Cerebellar nuclear complex (tissue), 1 donor: ENCODE measurements at places on chromosomes 7 and 10.

- no peak for DNase-seq
These were observed 154.7 kb downstream of the PRPF18 start for GRCh38 chr10:13741438-13741837.

- DNase-seq, result no peak
These were observed 56.2 kb upstream of the NPY start for GRCh38 chr7:24227603-24228359.

DNA sequence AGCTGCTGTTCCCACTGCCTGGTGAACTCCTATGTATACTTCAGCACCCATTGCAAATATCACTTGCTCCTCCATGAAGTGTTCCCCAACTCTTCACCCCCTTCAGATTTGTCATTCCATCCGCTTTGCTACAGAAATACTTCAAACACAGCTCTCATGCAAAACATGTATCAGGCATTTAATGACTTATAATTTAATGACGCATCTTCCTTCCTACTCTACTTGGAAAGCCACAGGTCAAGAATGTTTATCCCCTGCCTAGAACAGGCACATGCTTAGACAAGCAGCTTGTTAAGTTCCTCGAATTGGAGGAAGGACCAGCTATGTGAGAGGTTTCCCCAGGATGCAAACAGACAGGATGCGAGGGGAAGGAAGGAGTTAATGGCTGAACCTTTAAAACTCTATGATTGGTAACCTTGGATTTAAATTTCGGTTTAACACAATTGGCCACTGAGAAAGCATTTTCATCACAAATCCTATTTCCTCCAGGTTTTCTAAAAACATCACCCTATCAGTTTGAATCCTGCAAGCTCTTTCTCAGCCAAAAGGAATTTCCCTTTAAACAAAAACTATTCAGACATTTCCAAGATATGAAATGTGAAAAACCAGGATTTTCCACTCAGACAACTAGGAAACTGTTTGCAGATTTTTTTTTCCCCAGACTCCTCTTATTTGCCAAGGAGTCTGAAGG is 11.5 kb downstream of the CREB3L2 start:
- DNase-seq, result no peak

DNA sequence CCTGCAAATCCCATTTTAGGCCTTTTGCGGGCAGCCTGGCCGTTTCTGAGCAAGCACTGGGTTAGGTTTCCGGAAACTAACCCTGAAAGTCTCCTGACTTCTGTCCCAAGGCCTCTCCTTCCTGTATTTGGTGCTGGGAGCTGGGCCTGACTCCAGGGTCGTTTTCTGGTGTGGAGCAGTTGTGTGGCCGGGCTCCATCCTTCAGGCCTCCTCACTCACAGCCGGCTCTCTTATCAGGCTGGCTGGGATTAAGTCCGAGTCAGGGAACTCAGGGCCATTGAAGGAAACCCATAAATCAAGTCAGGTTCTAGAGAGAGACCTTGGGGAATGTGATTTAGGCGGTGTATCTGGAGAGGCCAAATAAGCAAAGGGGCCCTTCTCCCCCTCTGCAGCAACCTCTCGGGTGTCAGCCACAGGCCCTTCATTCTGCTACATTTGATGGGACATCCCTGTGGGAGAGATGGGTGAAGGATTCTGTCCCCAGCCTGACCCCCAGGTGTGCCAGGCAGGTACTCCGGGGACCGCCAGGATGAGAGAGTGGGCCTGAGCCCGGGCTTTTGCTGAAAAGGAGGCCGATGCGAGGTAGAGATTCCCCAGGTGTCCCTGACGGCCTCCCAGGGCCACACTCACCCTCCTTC is 3.3 kb downstream of the GATA3 start:
- DNase-seq, result no peak

GRCh38 chr7:81235997-81236396 is 317.1 kb upstream of the SEMA3C start:
- DNase-seq, result no peak

DNA sequence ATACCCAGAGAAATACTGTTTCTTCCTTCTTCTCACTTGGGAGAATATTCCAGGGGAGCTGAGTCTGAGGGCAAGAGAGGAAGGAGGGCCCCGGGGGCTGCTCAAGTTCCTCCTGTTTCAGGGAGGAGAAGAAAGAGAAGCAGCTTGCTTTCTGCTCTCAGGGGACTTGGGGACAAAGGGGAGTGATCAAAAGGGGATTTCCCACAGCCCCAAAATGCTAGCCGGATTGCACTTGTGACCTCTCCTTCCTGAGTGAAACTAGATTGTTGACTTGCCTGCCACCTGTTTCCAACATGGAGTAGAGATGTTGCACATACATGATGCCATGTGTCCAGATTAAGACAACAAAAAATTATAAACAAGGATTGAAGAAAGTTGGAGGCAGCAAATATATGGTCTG is 28.7 kb upstream of the PDCD4 start:
- no peak for DNase-seq

DNA sequence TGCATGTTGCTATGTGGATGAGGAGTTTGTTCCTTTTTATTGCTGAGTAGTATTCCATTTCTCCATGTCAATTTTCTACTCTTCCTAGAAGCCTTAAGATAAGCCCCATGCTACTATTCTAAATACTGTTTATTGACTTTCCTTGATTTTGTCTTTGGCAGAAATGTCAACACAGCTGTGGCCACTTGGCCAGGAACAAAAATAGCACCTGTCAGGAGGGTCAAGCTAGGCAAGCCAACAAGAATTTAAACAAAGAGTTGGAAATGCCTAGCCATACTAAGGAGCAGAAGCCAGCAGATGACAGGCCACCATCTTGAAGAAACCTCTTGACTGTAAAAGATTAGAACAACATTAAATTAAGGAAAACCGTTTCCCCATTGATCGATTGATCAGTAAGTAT is 34.7 kb downstream of the JAZF1 start:
- DNase-seq, result no peak

DNA sequence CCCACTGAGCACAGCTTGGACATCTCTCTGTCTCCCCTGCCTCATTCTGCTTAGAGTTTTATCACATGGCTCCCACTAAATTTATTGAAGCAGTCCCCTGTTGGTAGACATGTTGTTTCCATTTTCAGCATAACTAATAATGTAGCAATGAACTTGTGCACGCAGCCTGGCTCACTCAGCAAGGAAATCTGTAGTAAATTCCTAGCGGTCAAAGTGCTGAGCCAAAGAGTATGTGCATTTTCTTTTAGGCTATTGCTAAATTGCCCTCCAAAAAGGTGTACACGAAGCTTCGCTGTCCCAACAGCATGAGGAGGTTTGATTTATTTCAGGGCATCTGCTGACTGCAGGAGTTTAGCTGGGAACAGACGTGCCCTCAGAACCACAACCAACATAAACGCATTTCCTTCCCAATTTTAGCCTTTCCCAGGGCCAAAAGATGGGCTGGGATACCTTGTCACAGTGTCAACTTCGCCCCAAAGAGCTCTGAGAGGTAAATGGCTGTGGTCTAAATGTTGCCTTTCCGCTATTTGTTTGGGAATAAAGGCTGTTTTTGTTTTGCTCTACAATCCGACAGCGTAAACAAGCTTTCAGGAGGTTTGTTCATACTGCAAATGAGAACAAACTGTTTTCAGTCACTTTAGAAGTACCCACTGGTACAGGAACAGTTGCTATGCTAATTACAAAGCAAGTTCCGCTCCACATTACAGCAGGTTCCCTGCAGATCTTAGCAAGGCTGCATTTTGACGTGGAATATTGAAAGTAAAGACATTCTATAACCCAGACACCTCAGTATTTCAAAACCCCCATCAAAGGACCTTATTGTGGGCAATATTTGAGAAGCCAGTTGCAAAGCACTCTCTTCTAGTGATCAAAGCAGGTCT is 16.8 kb downstream of the VSIR start:
- DNase-seq, result no peak

GRCh38 chr10:58094985-58095718 is 172.5 kb downstream of the IPMK start:
- no peak for DNase-seq

DNA sequence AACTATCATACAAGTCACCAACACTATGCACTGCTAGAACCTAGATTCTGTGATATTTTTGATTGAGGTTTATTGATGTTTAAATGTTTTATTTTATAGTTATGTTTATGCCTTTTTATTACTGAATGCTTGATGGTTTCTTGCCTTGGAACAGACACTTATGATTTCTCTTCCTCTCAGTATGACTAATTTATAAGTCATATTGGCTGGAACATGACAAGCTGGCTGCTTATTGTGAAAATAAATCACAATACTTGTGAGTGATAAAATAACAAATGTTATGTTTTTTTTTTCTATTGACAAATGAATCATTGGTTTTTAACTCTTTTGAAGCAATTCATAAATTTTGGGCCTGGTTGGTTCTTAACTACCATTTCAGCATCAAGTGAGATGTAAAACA is 142.0 kb upstream of the MALRD1 start:
- no peak for DNase-seq

DNA sequence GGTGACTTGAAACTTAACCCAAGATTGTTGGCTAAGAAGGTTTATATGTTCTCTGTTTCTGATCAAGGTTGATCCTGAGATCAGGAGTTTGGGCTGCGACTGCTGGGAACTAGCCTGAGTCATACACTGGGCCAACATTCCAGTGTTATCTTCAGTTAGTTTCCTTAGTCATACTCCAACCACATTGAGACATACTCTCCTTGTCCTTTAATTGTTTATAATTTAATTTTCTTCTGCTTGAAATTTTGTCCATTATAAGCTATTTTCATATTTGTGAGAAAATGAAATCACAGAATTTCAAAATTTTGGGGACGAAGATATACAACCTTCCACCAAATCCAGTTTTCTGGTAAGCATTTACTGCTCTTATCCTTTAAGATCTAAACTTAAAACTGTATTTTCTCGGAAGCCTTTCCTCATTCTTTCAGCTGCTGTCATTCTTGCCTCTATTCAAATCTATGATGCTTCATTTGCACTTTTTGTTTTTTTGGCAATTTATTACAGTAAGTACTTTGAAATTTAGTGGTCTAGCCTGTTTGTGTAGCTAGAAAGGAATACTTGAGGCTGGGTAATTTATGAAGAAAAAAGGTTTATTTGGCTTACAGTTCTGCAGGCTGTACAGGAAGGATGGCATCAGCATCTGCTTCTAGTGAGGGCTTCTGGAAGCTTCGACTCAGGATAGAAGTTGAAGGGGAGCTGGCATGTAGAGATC is 63.4 kb upstream of the POT1 start:
- DNase-seq, result no peak

- no peak for DNase-seq
These were observed 528.7 kb downstream of the GRM8 start for GRCh38 chr7:126723966-126724544.

- no peak for DNase-seq
These were observed 199.4 kb downstream of the USP6NL start for GRCh38 chr10:11411926-11412545.

DNA sequence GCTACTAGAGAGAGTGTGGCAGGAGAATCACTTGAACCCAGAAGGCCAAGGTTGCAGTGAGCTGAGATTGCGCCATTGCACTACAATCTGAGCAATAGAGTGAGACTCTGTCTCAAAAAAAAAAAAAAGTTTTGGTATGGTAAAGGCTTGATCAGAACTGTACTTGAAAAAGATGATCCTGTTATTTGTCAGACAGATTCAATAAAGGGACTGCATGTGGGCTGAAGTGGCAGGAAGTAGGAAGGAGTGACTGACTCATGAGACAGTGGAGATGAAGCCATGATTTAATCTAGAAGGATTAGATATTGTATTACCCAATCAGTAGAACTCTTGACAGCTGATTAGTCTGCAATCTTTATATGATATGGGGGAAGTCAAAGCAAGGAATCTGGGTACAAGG is 2.7 kb upstream of the TMEM254 start:
- no peak for DNase-seq

DNA sequence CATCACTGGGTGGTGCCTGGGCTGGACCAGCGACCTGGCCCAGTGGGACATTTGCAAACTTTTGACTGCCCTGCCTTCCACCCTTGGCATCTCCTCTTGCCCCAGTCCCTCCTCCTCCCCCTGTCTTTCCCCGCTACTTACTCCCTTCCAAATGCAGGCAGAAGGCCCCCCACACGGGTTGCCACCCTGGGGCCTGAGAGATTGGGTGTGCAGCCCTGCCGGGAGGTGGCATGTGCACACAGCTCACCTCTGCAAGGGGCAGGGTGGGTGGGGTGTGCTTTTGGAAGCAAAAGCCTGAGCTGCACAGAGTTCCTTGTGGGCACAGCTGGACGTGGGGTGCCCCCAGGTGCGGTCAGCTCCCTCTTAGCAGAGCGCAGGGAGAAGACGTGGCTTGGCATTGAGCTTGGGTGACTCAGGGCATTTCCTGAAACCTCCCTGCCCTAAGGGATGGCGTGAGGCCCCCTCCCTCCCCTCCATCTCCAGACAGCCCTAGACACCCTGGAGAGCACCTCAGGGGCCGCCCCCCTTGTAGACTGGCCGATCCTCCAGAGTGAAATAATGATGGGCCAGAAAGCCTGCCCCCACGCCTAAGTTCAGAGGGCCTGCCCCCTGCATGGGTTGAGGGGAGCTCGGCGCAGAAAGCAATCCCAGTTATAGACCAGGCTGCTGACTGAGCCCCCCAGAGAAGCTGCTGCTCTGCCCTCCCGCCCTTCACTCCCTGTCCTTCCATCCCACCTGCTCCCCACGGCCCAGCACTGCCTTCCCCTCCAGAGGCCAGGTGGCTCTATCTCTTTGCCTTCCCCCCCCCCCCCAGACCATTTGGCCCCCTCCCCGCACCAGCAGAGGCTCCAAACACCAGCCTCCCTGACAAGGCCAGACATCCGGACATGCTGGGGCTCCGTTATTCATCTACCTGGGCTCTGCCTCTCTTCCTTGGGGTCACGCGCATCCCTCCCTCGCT is 2.3 kb upstream of the SHH start:
- no peak for DNase-seq

GRCh38 chr7:138784692-138785091 is 13.1 kb upstream of the TMEM213 start:
- DNase-seq, result no peak

- DNase-seq, result peak; percentile 29
These were observed 11.4 kb downstream of the NPVF start for GRCh38 chr7:25216837-25217236.

- no peak for DNase-seq
These were observed 234.2 kb upstream of the LRRN3 start for GRCh38 chr7:110856704-110857103.

- DNase-seq, result no peak
These were observed 100.2 kb downstream of the HTR5A start for GRCh38 chr7:155170331-155170730.

- DNase-seq, result no peak
These were observed 15.4 kb downstream of the PPP2R2D start for GRCh38 chr10:131915990-131916766.

GRCh38 chr7:29113384-29114102 is 32.8 kb downstream of the CPVL start:
- DNase-seq, result no peak

- DNase-seq, result no peak
These were observed 11.6 kb downstream of the DDX56 start for GRCh38 chr7:44561962-44562621.
